Naive B cell (primary cell): ENCODE measurements at places on chromosomes 6 and 20.
A peak's percentile ranks its signal among the peaks of the same experiment; 100 is the strongest.

DNA sequence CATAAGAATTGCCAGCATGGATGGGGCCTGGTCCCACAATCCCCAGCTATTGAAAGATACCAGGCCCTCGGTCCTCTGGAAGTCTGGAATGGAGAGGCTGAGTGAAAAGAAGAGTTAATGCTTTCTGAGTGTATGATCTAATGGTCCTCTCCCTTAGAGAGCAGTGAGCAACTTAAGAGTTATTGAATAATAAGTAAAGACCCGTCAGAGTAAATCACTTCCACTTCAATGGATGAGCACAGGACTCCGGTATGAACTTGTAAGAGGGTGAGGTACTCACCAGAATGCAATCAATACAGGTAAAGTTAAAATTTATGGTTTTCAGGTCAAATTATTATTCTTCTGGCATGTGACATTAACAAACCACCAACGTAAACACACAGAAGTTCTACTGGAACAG is 39.9 kb downstream of the FAXC start:
- no peak for DNase-seq

DNA sequence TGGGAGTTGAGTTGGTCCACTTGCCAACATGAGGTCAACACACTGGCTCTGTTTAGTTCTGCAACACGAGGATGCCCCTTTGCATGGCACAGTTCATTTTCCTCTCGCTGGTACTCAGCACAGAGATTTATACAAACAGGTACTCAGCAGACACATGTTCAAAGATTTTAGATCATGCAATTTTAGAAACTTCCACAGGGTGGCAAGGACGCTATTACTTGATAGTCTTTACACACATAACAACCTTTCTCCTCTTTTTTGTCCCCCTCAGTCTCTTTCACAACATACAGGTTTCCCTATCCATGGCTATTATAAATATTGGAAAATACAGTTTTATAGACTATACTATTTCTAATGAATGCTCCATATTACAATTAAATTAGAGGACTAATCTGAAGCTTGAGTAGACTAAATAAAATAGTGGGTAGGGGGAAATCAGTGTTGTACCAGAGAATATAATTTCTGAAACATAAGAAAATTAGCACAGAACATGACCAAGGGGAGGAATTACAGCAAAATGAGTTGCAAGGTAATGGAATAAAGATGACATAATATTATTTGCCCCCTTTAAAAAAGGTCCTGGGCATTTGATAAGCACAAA is 331.8 kb upstream of the BTBD3 start:
- DNase-seq, result no peak

GRCh38 chr20:62475027-62475771 is 596 bp downstream of the GATA5 start:
- no peak for DNase-seq

DNA sequence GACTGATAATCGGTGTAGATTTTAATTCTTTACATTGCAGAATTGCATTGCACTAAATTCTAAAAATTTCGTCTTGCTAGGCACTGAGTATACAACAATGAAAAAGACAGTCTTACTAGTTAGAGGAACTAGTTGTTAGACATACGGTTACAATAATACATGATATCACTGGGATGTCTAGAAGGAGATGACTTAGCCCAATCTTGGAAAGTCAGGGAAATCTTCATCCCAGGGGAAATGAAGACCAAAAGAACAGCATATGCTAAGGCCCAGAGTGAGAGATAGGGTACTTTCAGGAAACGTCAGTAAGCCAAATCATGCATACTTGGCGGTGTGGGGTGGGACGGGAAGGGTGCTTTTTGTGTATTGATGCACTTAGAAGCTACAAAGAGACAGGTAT is 901 bp downstream of the CEP57L1 start:
- no peak for DNase-seq

DNA sequence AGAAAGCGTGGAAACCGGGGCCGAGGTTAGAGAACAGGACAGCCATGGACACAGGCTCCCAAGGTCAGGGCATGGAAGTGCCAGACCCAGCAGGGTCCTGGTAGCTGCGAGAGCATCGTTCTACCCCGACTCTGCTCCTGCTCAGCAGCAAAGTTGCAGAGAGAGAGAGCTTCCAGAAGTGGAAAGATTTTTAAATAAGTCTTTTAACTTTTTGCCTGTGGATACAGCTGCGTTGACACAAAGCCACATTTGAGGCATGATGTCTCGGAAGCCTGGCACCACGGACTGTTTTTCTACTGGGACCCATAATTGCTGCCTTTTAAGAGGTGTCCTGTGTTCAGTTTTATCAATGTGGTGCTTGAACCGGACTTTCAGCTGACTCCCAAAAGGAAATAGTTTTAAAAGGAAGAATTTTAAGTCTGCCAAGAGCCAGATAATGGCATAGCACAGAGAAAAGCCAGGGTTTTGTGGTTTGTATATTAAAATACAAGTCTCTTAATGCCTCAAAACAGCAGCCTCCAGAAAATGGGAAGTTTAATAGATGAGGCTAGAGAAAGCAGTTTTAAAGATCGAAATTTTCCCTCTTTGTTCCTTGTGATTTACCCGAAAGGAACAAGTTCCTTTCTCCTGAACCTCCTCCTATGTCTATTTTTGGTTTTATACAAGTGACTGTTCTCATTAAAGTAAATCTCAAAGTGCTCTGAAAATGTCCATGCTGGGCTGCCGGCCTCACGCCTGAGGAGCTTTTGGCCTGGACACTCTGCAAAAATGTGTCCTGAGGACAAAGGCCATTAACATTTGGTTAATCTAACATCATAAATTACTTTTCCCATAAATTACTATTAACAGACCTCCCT is 91.5 kb downstream of the RIN2 start:
- no peak for DNase-seq

GRCh38 chr6:65416621-65417020 is 290.4 kb downstream of the EYS start:
- no peak for DNase-seq

DNA sequence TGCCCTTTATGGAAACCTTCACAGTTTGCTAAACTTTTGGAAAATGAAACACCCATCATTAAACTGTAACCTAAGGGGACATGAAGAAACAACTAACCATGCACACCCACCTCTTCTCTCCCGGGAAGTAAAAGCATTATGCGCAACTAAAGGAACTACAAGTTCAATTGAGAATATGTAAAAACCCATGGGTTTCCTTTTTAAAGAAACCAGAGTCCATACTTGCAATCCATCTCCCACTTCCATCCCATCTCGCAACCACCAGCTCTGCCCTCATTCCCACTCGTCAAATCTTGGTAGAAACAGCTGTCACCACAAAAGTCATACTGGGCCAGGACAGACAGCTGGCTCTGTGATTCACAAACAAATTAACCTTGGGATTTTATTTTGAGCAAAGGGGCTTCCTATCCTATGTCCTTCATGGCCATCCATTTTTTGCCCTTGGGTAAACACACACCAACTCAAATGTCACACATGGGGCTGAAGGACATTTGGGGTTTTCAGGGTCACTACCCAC is 81.5 kb downstream of the HAO1 start:
- no peak for DNase-seq

DNA sequence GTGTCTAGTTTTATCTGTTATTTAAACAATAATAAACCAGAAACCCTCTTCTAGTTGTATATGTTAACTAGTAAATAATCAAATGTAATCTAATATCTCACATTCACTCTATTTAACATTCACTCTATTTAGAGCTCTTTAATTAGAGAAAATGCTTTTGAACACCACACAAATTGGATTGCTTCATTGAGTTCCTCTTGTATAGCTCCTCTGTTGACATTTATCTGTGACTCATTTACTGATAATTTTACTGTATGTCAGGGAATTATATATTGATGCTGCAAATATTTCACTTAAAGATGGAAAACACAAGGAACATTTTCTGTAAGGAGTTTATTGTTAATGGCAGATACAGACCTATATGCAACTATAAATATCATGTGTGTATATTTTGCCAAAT is 594.6 kb downstream of the COL12A1 start:
- no peak for DNase-seq

- DNase-seq, result no peak
Observed at GRCh38 chr6:4672772-4673171, 103.4 kb upstream of the CDYL start.

DNA sequence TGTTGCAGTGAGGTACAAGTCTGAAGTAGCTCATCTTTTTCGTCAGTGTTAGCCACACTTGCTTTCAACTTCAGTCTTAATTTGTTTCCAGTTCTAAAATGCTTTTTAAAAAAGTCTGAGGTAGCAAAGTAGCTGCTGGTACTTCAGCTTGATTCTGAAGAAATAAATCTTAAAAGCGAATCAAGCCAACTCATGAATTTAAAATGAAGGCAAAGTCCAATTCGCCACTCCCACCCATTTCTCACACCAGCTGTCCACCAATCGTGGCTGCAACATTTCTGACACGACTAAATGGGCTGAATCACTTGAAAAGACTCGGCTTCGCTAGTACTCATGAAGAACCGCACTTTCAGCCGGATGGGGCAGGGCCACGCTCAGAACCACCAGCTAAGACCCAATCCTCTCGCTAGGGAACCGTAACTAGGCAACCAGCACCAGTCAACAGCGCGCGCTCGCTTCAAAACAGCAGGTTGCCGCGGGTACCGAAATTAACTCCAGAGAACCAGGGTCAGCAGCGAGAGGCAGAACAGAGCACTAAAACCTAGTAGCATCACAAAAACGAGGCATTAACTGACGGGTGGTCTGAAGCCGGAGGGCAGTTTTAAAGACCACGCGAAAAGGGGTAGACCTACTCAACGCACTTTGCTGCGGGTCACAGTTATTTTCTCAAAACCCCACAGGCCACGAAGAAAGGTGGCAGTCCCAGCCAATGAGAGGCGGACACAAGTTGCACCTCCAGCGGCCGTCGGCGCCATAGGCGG is 900 bp downstream of the BCLAF1 start:
- DNase-seq, result peak; percentile 90

- peak; percentile 65 for DNase-seq
Observed at GRCh38 chr6:31575335-31575901, at the start of gene TNF. TSS of gene TNF (plus strand) at chr6:31575565. CDS start at chr6:31575742, 177 bp downstream.

DNA sequence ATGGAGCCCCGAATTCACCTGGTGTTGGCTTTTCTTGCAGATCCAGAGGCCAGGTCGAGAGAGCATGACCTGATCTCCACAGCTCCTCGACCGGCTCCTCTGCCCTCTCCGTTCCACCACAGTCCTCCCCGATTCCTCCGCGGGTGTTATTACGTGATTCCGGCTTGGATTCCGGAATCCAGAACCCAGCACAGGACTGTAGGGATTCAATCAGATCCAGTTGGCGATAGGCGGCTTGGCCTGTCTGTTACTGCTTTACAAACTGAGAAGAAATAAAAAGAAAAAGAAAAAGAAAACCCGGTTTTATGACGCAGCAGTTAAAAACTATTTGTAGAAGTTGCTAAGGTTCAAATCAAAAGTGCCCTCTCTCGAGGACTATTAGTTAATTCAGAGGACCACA is 222.7 kb downstream of the EYA2 start:
- no peak for DNase-seq

DNA sequence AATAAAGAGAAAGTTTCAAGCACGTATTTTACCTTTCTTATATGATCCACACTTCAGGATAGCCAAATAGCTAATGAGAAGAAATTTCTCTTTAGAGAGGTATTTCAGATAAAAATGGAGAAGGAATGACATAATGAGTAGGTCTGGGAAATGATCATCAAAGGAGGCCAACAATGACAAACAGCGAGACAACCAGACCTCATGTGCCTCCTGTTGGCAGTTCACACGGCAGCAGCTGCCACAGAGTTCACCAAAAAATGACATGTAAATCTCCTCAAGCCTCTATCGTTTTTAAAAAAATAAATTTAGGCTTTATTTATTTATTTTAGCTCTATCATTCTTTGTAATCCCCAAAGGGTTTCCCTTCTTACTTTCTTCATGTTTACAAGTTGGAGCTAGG is 47.7 kb downstream of the SLC2A12 start:
- no peak for DNase-seq

GRCh38 chr6:21908161-21908848 is 314.8 kb downstream of the SOX4 start:
- no peak for DNase-seq

- no peak for DNase-seq
Observed at GRCh38 chr6:5142131-5142530, 57.0 kb downstream of the PPP1R3G start.

GRCh38 chr20:52191132-52191915 is at the start of gene ZFP64:
TSS of gene ZFP64 (minus strand) at chr20:52191779. CDS start at chr20:52191636, 143 bp downstream.
- peak; percentile 74 for DNase-seq

GRCh38 chr20:57205606-57206219 is 60.7 kb downstream of the BMP7 start:
- no peak for DNase-seq

- DNase-seq, result no peak
Observed at GRCh38 chr6:138953451-138953850, 34.6 kb downstream of the REPS1 start.

GRCh38 chr6:164099269-164099865 is 684.8 kb downstream of the QKI start:
- DNase-seq, result no peak
